ENCODE measurements at places on chromosomes 5 and 9.

GRCh38 chr9:96201140-96201539 is 100.8 kb downstream of the HSD17B3 start:
- no peak for DNase-seq

GRCh38 chr5:111513131-111513520 is 791 bp upstream of the STARD4 start:
- DNase-seq, result no peak

DNA sequence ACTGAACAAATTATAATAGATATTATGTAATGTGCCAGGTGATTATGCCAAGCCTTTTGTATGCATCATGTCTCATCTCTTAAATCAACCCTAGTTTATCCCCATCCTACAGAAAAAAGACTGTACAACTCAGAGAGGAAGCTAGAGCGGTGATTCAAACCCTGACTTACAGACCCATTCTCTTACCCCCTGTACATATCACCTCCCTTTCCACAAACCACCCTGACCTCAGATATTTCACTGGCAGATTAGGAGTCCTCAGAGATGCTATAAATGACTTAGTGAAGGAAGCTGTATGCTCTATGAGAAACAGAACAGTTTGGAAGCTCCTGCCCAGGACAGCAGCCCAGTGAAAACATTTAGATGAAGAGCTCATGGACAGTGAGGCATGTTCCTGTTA is 79.1 kb upstream of the RARS1 start:
- no peak for DNase-seq

DNA sequence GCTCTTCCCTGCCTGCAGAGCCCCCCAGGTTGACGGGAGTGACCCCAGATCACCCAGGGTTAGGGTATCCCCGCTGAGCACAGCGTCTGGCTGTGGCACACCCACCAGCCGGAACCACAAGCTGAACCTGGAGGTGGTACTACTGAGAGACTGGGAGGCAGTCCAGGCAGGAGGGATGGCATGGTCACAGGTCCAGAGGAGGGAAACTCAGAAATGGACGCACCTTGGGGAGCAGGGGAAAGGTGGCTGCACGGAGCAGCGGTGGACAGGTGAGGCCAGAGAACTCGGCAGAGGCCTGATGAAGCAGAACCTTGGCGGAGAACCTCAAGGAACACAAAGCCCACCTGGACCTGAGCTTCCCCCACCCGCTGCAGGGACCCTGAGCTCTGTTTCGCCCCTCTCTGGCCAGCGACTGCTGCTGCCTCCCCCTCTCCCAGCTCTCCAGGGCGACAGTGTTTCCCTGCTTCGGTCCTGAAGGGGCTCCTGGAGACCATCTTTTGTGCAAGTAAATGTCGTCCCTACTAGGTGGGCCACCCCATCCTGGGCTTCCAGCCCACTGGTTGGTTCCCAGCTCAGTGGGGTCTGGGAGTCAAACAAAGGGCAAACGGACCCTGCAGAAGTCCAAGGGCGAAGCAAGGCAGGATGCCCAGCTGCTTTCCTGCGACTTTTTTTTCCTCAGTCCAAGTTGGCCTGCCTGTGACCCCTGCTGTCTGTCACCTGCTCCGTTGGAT is 845 bp downstream of the ADGRD2 start:
- no peak for DNase-seq

- DNase-seq, result no peak
Observed at GRCh38 chr5:122906768-122907167, 61.4 kb downstream of the SNX24 start.

DNA sequence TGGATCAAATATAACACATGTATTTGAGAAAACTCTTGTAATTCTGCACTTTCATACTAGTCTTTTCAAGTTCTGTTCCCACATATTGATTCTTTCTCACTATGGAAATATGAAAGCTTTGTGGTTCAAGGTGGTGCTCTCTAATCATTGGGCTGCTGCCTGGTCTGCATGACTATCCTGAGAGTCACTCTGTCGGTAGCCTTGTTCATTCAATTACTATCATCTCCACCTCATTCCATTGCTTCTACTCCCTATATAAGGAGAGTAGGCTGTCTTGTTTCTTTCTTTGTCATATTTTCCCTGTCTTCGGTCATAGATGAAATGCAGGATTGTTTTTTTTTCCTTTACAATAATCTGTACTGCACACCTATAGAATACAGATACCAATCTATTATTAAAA is 341.4 kb upstream of the ACTBL2 start:
- no peak for DNase-seq

GRCh38 chr5:164504141-164504772 is 998.8 kb downstream of the MAT2B start:
- DNase-seq, result peak; percentile 30

GRCh38 chr9:93675336-93676150 is 99.2 kb downstream of the PHF2 start:
- DNase-seq, result no peak

DNA sequence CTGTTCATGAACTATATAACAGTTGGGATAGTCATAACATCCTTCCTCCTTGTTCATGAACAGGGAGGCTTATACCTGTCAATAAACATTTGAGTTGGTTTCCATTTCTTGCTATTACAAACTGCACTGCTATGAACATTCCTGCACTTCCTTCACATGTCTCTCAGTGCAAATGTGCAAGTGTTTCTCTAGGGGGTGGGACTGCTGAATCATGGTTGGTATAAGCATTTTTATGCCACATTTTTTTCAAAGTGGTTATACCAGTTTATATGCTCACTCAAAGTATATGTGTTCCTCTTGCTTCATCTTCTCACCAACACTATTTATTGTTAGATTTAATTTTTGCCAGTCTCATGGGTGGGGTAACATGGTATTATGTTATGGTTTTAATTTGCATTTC is 25.8 kb upstream of the TPD52L3 start:
- no peak for DNase-seq

DNA sequence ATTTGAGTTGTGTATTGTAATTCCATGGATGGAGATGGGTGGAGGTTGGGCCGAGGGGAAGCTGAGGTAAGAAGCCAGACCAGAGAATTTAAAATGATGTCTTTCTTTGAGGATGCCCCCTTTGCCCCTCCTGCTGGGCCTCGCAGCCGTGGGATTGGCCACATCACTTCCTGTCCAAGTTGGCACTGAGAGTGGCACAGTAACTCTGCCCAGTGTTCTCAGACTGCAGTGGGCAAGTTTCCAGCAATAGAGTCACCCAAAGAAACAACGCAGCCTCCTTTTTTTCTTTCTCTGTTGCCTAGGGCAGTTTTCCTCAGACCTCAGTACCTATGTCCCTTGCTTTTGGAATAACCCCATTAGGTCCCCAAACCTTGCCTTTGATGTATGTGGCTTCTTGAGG is 306.6 kb upstream of the DMRT1 start:
- DNase-seq, result no peak

- DNase-seq, result no peak
Observed at GRCh38 chr9:109456811-109457210, 41.3 kb downstream of the PTPN3 start.

DNA sequence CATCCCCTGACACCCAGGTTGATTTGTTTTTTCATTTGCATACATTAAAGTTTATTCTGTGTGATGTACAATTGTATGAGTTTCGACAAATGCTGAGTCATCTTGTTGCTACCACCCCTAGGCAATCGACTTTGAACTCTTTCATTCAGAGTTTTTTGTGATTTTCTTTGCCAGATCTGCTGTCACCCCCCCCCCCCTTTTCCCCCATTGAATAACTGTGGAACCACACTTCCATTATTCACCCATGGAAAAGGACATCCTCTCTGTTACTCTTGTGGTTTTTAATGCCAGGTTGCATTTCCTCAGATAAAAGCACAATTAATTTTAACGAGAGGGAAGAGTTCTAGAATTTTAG is 13.7 kb upstream of the FAM120AOS start:
- no peak for DNase-seq

DNA sequence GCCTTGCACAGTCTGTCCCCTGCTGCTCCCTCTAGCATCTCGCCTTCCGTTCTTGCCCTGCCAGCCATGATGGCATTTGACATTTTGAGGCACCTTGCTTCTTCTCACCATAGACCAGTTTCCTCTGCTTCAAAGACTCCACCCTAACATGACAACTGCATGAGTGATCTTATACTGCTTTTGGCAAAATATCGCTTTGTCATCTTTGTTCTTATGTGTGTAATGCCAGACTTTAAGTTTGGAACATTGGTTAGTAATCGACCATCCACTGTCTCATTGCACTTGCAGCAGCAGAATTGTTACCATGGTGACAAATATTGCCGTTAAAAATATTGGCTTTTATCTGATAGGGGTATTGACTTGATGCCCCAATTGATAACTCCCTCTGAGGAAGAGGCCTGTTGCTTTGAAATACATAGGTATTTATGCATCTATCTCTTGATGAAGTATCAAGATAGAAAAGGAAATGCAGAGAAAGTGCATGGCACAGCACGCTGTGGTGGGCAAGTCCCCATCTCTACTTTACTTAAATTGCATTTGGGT is 6.8 kb downstream of the GARIN3 start:
- no peak for DNase-seq

DNA sequence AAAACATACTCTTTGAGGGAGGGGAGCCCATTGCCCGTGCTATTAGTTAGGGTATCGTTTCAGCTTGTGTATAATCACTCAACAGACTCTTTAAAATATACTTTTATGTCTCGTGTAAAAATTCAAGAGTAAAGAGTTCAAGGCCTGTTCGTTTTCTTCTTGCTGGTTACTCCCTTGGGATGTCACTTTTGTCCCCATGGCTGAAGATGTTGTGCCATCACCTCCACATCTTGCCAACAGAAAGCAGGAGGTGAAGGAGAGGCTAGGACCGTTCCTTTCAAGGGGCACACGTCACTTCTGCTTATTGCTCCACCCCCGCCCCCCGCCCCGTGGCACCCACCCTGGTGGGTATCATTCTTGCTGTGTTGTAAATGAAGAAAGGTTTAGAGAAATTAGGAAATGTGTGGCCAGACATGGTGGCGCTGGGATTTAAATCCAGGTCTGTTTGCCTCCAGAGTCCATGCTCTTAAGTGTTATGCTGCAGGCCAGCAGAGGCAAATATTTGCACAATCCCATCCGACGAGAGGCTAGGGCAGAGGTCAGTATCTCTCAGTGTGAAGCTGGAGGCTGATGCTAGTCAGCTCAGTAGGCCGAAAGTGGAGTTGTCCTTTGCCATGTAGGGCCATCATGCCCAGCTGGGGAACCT is 3.0 kb downstream of the MLANA start:
- no peak for DNase-seq

- no peak for DNase-seq
Observed at GRCh38 chr5:135007749-135008363, 26.2 kb downstream of the PITX1 start.

GRCh38 chr5:57338068-57338867 is 144.3 kb downstream of the ACTBL2 start:
- peak; percentile 18 for DNase-seq

- DNase-seq, result no peak
Observed at GRCh38 chr5:82820188-82820587, 257.0 kb downstream of the TMEM167A start.

GRCh38 chr5:141879941-141880738 is 1.9 kb upstream of the PCDH1 start:
- DNase-seq, result no peak

DNA sequence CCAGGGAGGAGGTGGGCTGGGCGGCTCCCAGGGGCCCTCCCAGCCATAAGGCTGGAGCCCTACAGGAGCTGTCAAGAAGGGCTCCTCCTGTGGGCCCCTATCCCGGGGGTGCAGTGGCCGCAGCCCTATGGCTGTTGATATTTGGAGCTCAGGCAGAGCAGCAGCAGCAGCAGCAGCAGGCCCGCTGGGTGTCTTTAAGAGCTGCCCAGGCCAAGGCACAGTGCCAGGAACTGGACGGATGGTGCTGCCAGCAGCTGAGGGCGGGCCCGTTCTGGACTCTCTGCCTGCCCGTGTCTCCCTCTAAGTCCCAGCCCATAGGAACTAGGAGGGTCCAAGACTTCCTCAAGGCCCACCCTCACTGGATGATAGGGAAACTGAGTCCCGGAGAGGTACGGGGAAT is 3.6 kb downstream of the AK1 start:
- DNase-seq, result no peak

- no peak for DNase-seq
Observed at GRCh38 chr5:1737790-1738405, 61.7 kb downstream of the MRPL36 start.

- no peak for DNase-seq
Observed at GRCh38 chr5:122743261-122743660, 31.6 kb upstream of the SNX2 start.

DNA sequence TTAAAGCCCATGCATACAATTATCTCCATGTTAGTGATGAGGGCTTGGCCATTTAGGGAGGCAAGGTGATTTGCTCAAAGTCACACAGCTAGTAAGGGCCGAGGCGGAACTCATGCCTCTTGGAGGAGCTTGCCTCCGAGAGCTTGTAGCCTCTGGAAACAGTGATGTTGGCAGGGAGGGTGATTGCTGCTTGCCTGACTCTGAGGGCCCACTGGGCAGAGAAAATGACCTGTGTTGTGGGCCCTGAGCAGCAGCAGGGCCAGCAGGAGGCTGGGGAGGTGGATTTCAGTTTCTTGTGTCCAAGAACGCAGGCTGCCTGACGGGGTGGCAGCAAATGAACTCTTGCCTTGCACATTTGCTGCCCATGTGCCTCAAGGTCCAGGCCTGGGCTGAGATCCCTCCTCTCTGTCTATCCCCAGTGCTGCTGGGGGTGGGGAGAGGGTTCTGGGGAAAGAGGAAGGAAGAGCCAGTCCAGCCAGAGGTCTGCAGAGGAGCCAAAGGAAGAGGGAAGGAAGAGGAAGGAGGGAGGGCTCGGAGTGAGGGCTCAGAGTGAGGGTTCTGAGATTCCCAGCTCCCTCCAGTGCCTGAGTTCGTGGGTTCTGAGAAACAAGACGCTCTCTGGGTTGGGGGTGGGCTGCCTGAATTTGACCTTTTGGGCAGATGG is 16.2 kb upstream of the PTGS1 start:
- DNase-seq, result no peak

DNA sequence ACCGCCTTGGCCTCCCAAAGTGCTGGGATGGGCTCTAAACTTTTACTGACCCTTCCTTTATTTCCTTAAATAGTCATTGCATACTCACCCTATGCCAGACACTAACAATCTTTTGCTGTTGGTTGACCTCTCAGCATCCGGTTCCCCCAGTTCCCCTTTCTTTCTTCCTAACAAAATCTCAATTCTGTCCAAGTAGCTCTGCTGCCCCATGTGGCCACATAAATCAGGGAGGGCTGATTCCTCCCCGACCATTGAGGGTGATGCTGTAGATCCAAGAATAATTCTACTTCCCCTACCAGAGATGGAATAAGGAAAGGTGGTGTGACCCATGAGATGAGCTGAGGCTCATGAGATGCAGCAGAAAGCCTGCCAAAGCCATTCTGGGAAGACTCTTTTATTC is 315.3 kb upstream of the MSX2 start:
- DNase-seq, result no peak

- DNase-seq, result peak; percentile 30
Observed at GRCh38 chr5:76145945-76146344, 62.8 kb downstream of the SV2C start.
